ENCODE measurements at places on chromosomes 3 and 15.

DNA sequence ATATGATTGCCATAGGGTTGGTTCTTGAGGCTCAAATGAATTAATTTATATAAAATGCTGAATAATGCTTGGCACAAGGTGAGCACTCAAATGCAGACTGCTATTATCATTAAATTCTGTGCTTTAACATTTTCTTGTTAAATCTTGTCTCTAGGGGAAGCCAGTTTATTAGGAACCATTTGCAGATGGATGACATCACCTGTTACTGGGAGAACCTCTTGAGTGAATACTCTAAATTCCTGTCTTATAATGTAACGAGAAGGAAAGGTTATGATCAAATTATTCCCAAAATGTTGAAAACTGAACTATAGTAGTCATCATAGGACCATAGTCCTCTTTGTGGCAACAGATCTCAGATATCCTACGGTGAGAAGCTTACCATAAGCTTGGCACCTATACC lies 6.2 kb upstream of the TIMMDC1 start:
- no peak for DNase-seq

GRCh38 chr3:132654190-132654589 lies 5.4 kb downstream of the ACAD11 start:
- no peak for DNase-seq

DNA sequence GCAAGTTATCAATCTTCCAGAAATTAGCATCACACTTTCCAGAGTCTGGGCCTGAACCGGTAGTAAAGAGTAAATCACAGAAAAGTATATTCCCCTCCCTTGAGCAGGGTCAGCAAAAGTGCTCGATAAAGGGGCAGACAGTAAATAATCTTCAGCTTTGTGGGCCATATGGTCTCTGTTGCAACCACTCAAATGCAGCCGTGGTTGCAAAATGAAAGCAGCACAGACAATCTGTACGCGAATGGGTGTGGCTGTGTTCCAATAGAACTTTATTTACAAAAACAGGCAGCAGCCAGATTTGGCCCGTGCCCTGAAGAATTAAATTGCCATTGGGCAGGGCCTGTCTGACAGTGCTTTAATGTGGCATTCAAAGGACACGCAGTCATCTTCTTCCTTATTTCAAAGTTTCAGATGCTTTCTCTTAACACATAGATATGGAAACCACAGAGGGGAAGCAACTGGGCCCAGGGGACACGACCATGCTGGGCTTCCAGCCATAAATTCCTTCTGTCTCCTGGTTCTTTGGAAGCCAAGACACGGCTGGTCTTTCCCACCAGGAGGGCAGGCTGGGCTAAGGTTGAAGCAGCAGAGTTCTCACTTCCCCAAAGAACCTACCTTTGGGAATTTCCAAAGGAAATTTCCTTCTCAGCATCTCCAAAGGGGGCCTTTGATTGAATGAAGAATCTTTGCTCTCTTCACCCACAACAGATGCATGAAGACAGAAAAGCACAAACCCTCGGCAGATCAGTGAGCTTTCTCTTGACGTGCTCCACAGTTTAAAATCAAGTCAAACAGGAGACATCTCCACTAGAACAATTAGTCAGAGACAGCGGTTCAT lies 489.8 kb upstream of the PROK2 start:
- DNase-seq = peak; percentile 47

DNA sequence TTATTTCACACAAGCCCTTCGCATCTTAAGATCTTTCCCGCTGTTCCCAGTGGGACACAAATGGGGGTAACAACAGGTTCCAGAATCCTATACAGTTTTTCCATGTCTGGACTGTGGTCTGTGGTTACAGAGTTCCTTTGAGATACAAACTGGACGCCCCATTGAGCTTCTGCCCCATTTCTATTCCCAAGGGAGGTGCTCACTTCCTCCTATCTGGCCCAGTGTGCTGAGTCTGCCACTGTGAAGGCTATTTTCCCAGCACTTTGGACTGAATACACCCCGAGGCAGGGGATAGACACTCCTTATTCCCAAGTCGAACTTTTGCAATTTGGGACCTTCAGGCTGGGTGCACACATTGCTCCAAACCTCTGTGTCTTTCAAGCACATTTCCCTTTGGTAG lies 44.0 kb downstream of the MESD start:
- no peak for DNase-seq

- no peak for DNase-seq
Measured at GRCh38 chr15:75731248-75732151, 18.9 kb upstream of the CSPG4 start.

Data from CD4-positive, alpha-beta T cell treated with Interleukin-21 for 1 hour (primary cell).